ENCODE measurements at places on chromosomes 13 and 19.

DNA sequence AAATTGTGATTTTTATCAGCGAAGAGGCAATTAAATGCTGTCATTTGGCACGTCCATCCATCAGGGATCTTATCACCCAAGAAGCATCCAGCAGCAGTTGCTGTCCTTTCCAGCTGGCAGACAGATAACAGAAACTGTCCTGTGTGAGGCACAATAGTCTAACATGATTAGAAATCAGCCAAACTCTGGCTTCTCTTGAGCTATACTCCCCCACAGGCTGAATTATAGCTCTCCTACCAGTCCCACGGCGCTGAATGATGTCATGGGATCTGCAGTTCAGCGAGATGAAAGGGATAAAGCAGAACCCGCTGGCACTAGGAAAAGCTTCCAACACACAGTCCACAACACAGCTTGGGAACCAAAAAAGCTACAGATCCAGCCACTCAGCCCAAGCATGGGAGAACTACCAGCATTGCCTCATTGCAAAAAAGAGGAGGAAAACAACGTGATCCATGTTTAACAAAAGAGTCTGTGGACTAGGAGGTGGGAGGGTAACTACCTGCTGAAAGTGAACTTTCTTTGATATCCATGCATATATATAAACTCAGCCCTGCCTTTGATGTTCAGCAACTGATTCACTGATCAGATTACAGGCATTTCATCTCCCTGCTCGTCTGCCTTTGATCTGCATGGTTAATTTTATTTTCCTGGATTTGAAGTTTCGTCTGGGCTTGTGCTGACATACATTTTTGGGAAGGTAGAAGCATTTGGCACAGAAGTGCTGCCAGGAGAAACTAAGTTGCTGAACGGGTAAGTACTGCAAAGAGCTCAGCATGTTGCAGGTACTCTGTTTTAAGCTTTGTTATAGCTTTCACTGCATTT lies at the start of gene TNFRSF19:
Gene TNFRSF19, plus strand, starts transcription at position 314 of the 822 bp plus-strand sequence. CDS start 19,772 bp downstream, outside the sequence.
- no peak for DNase-seq

DNA sequence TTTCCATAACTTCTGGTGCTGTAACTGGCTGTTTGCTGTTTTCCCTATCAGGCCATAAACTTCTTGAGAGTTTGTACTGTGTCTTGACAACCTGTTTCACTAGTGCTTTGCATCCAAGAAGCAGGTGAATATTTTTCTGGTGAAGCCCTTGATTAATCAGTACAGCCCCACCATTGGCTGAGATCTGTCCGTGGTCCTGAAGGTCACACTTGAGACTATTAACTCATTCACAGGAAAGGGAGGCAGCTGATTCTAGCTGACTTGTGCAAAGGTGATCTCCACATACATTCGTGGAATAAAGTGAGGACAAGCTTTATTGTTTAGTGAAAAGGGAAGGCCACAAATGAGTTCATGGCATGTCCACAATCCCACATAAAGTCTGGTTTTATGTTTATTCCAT lies 61.4 kb upstream of the ZNF835 start:
- no peak for DNase-seq

GRCh38 chr19:46787331-46788261 lies 798 bp downstream of the SLC1A5 start:
- no peak for DNase-seq

- DNase-seq: no peak
Observed at GRCh38 chr19:1270854-1271527, 1.9 kb downstream of the CIRBP start.

DNA sequence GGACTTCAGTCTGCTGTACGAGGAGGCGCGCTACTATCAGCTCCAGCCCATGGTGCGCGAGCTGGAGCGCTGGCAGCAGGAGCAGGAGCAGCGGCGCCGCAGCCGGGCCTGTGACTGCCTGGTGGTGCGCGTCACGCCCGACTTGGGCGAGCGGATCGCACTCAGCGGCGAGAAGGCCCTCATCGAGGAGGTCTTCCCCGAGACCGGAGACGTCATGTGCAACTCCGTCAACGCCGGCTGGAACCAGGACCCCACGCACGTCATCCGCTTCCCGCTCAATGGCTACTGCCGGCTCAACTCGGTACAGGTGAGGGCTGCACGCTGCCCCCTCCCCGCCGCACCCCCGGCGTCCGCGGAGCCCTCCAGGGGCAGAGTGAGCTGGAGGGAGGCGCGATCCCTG lies 14.6 kb downstream of the KCTD15 start:
- DNase-seq: no peak

- DNase-seq: no peak
Observed at GRCh38 chr13:114140131-114140905, 7.9 kb upstream of the RASA3 start.

GRCh38 chr19:38695317-38695683 lies 47.9 kb downstream of the ACTN4 start:
- no peak for DNase-seq

DNA sequence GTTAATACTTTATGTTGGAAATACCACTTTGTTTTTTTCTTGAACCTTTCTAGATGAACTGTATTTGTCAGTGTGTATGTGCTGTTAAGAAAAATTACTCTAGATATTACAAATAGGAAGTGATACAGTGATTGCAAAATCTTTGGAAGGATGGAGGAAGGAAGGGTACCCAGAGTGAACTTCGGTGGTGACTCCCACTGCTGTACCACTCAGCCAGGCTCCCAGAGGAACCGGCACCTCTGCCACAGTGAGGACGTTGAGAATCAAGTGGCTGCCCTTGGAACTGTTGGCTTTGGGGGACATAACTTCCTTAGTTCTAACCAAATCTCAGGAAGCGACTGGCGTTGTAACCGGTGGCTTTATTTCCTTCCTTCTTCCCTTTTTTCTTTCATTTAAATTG lies 184.7 kb downstream of the PCCA start:
- DNase-seq: no peak

DNA sequence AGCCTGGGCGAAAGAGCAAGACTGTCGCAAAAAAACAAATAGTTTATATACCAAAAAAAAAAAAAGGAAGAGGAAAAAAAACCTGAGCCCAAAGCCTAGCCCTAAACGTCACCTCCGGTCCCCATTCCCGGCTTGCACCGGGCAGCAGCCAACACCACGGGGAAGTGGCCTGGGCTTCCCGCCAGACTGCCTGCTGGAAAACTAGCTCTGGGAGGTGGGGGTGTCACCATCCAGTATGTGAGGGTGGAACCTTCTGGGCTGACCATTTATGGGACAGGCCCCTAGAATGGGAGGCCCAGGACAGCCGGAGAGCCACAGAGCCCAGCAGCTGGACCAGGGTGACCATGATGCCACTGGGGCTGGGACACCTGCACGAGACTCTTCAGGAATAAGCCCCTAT lies 37.3 kb downstream of the IL12RB1 start:
- no peak for DNase-seq

DNA sequence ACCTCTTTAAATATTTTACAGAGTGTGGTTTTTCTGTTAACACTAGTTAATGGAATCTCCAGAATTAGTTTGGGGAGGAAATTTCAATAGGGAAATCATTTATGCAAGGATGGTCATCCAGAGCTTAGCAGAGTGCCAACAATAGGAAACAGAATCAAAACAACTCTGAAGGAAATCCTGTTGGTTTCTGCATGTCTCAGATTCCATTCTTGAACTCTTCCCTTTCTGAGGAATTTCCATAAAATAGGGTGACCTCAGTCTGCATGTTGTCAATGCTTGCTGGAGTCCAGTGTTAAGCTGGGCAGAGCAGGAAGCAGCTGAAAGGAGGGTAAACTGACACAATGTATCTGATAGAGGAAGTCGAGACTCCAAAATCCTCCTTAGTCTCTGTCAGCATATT lies 16.9 kb downstream of the CBY2 start:
- no peak for DNase-seq

GRCh38 chr13:98525456-98526181 lies 51.3 kb downstream of the STK24 start:
- DNase-seq: no peak

- DNase-seq: no peak
Observed at GRCh38 chr19:48271531-48272151, 1.8 kb downstream of the ZNF114 start.

DNA sequence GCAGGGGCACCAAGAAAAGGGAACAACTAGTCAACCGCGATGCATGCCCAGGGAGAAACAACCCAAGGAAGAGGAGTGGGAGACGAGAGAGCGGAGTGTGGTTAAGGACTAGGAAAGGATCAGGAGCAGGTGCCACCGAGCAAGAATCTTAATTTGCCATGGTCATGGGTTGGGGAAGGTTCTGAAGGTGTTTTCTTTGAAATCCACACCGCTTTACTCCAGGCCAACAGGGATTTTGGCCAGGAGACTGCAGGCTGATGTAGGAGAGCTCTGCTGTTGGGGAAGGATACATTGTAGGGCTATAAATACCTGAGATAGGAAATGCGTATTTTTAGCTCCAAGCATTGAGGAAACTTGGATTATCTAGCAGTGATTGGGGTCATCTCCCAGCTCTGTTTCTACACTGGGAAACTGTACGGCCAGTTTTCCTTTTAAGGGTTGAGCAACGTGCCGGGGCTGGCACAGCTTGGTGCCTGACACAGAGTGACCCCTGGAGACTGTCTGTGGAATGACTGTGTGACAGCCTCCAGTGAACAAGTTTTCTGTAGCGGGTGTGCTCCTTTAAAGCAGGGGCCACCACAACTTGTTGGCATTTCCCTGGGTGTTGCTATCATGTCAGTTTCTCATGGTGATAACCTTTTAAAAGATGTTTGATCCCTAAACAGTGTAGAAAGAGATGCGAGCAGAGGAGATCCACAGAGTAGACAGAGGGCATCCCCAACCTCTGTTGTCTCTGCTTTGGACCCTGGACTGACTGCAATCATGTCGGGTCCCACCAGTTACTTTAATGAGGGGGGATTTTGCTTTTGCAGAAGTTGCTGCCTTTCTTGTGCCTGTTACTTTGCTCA lies 34.3 kb downstream of the ZNF536 start:
- peak; percentile 1 for DNase-seq

DNA sequence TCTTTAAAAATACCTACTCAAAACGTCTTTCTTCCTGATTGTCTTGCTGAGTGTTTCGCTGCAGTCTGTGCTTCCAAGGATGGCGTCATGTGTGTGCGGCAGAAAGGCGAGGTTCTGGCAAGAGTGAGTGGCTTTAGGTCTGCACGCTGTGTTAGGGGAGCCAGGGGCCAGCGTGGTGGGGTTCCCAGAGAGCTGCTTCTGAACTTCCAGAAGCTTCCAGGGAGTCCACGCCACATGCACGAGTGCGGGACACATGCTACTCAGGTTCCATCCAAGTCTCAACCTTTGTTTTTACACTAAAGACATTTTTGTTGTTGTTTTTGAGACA lies 67.9 kb downstream of the ATP11A start:
- DNase-seq: no peak

DNA sequence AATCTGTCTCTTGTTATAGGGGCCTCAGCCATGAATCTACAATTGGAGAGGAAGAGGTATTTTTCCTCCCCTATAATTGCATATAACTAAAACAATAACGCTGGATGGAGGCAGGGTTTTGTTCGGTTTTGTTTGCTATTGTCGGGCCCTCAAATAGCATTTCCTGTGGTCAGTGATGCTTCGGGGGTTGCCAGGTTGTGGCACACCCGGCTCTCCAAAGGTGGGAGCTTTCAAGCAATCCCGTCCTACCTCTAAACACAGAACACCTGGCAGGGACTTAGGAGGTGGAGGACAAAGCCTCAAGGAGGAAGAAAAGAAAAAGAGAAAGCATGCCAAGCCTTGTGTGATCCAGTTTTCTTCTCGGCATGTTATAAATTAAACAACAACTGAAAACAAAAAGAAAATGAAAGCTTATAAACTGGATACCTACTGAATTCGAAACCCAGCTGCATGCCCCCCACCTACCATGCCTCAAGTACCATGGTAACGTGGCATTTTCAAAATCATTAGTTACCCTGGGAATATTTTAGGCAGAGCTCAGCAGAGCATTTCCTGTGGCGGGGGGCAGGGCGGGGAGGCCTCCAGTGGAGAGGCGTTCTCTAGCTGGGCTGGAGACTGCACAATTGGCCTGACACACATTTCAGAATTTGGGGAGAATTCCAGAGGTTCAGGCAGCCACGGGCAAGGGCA lies 213.8 kb downstream of the DCLK1 start:
- no peak for DNase-seq

DNA sequence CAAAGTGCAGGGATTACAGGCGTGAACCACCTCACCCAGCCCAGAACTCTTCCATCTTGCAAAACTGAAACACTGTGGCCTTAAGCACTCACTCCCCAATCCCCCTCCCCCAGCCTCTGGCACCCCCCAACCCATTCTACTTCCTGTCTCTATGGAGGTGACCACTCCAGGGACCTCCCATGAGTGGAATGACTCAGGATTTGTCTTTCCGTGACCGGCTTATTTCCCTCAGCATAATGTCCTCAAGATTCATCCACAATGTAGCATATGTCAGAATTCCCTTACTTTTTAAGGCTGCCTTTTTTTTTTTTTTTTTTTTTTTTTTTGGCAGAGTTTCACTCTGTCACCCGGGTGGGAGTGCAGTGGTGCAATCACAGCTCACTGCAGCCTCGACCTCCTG lies 3.6 kb upstream of the F2RL3 start:
- no peak for DNase-seq

- no peak for DNase-seq
Observed at GRCh38 chr13:100196375-100196774, 107.5 kb downstream of the PCCA start.

DNA sequence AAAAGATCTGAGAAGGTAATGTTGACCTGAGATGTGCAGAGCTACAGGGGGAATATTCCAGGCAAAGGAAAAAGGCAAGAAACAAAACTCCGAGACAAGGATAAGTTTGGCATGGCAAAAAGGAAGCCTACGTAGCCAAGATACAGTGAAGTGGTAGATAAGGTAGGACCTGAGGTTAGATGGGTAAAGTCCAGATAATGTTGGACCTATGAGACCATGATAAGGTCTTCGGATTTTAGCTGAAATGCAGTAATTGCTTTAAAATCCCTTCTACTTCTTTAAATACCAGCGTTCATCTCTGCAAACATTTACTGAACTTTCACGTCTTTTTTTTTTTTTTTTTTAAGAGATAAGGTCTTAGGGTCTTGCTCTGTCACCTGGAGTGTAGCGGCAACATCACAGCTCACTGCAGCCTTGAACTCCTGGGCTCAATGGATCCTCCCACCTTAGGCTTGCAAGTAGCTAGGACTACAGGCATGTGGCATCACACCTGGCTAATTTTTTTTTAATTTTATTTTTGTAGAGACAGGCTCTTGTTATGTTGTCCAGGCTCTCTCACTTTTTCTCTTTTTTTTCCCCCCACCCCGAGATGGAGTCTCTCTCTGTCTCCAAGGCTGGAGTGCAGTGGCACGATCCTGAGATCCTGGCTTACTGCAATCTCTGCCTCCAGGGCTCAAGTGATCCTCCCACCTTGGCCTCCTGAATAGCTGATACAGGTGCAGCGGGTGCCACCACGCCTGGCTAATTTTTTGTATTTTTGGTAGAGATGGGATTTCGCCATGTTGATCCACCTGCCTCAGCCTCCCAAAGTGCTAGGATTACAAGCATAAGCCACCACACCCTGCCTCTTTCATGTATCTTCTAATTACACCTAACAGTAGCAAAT lies 4.2 kb upstream of the WBP4 start:
- no peak for DNase-seq

- DNase-seq: no peak
Observed at GRCh38 chr19:40191836-40192646, 815 bp downstream of the MAP3K10 start.

GRCh38 chr13:35729926-35730627 lies 253.6 kb upstream of the MAB21L1 start:
- no peak for DNase-seq

- no peak for DNase-seq
Observed at GRCh38 chr19:48990400-48990799, 2.7 kb downstream of the GYS1 start.
